A549 treated with dexamethasone at 1 μM for 4 hours (cell line): ENCODE measurements at places on chromosomes 5 and 9. TPM values are rescaled to one million over a fixed set of nuclear protein-coding genes. Genes with fewer than 3 reads are reported as not detected.

LRRC19 gene
- not detected in 5 replicates for total RNA-seq

SLC27A6 gene
- total RNA-seq = 0.07 to 0.08 TPM (median 0.08 TPM) in 4 of 5 replicates, not detected in the other

JAKMIP2 gene
- total RNA-seq = not detected in 5 replicates

PAPPA gene
- total RNA-seq = 21.4 to 40.2 TPM (median 33.9 TPM) in 5 replicates

PFN3 gene
- total RNA-seq = not detected in 5 replicates

SPAAR gene
- total RNA-seq = 0.10 to 0.20 TPM (median 0.15 TPM) in 4 of 5 replicates, not detected in the other

LCN9 gene
- 0.14 to 0.30 TPM (median 0.22 TPM) in 3 of 5 replicates, not detected in the others for total RNA-seq

MEF2C gene
- 0.01 to 0.02 TPM (median 0.01 TPM) in 3 of 5 replicates, not detected in the others for total RNA-seq

BTNL8 gene
- not detected in 5 replicates for total RNA-seq

IDNK gene
- 6.3 to 7.9 TPM (median 7.2 TPM) in 5 replicates for total RNA-seq

FOXD4L4 gene
- total RNA-seq = 0.04 to 0.07 TPM (median 0.05 TPM) in 3 of 5 replicates, not detected in the others

NEUROG1 gene
- not detected in 5 replicates for total RNA-seq

ZNF79 gene
- 5.6 to 6.9 TPM (median 6.3 TPM) in 5 replicates for total RNA-seq

CDKN2B-AS1 gene
- total RNA-seq = not detected in 5 replicates

RELL2 gene
- 3.0 to 4.2 TPM (median 3.8 TPM) in 5 replicates for total RNA-seq

DDX4 gene
- total RNA-seq = 0.05 to 0.08 TPM in 2 of 5 replicates, not detected in the others

TAS2R1 gene
- not detected in 5 replicates for total RNA-seq

ALDOB gene
- not detected in 5 replicates for total RNA-seq

EXOSC2 gene
- total RNA-seq = 49.6 to 70.5 TPM (median 53.2 TPM) in 5 replicates
